Fibroblast of the aortic adventitia (primary cell): ENCODE measurements at places on chromosomes 7 and 10. TPM values are rescaled to one million over a fixed set of nuclear protein-coding genes. Genes with fewer than 3 reads are reported as not detected.

DNA sequence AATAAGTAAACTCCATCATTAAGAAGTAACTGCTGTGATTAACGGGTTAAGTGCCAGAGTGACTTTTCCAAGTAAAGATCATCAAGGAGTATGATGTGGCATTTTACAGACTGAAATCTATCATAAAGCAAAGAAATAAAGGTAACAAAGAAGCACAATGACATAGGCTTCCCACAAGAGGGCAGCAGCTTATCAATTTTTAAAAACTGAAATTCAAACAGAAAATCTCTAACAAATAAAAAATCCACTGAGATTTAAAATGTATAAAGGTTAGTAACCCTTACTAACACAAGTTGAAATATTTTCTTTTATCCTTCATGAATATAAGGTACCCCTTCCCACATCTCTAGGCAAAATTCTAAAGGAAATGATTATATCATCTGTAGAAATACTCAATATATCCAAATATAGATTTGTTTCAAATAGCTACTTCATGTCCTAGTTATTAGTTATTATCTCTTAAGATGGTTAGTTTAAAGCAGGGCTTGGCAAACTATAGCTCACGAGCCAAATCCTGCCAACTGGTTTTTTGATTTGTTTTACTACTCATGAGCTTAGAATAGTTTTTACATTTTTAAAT is 29.2 kb downstream of the FAM3C start:
- DNase-seq: peak; percentile 77

GRCh38 chr7:128098629-128099028 is 67.4 kb upstream of the LRRC4 start:
- no peak for DNase-seq

DNA sequence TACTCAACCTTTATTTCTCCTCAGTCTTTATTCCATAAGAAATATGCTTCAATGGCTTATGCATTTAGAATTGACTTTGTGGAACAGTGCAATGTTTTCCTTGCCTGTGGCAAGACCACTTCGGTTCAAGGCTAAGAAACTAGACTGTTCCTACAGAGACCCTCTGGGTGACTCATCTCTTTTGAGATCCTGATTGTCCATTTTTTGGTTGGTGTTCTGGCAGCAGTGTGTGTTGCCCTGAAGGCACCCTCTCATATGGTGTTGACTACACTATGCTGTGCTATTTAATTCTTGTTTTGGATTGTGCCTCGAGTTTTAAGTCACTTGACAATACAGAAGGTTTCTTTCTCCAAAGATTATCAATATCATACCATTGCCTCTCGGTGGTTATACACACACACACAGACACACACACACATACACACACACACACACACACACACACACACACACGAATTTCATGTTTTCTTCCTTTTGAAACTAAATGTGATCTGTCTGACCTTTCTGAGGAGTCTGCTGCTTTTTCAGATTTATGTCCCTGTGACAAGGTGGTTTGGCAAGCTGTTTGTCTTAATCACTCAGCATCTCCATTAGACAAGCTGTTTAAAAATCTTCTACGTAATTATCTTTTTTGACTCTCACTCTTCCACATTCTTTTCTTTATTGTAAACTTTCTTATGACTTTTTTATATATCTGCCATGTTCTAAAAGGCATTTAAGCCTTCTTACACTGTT is 187.2 kb downstream of the VTI1A start:
- DNase-seq: peak; percentile 9

The EGR2 gene
- 0.90 TPM in 1 of 2 replicates, not detected in the other for total RNA-seq

DNA sequence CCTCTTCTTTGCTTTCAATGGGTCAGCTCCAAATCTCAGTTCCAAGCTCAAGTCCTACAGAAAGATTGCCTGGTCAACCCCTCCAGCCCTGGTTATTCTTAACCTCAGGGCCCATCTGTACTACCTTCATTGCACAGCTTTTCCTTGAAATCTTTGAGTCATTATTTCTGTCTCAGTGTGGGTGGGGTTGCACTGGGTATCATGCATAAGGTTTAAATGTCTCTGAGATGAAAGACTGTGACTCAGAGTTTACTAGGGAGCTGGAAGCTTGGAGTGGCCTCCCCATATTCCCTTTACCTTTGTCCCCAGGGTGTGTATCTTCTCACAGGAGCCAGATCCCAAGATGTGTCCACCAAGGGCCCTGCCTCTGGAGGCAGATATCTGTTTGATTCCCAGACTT is 3.3 kb upstream of the OR6V1 start:
- peak; percentile 50 for DNase-seq

The GHRHR gene
- not detected in 2 replicates for total RNA-seq

GRCh38 chr10:58827381-58827780 is 314.7 kb downstream of the BICC1 start:
- no peak for DNase-seq
